ENCODE measurements at places on chromosomes 5 and 9.

GRCh38 chr5:151448038-151448985, 909 bp downstream of the SLC36A1 start:
- no peak for DNase-seq

DNA sequence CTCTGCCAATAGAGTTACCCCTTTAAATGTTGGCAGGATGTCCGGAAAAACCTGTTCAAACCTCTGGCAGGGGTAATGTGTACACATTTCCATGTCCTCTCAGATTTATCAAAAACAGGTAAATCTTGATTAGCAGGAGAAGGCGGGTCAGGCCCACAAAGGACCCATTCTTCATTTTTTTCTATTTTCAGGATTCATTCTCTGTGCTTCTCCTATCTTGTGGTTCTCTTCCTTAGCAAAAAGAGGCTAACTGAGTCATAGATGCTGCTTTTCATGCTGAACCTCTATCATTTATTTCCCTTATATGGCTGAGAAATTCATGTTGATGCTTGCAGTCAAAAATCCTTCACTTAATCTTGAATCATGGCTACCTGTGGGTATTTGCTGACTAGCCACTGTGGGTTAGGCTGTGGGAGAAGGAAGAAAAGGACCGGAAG, 112.7 kb upstream of the IQGAP2 start:
- DNase-seq = no peak

DNA sequence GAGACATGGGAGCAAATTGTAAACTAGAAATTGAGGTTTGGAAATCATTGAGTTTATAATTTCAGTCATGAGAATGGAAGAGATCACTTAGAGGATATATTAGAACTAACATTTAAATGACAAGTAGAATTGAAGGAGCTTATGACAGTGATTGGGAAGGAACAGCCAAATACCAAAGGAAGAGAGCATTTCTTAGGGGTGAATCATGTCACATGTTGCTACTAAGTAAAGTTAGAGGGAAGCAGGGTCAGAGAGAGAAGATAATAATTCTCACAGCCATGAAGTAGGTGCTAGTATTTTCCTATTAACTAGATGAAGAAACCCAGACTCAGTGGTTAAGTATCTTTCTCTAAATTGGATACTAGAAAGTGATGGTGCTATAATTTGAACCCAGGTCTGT, 59.3 kb downstream of the COMMD10 start:
- DNase-seq = no peak

GRCh38 chr9:107489144-107489673, 360 bp downstream of the KLF4 start:
- no peak for DNase-seq

- no peak for DNase-seq
Measured at GRCh38 chr5:78527054-78527859, 121.3 kb downstream of the LHFPL2 start.

DNA sequence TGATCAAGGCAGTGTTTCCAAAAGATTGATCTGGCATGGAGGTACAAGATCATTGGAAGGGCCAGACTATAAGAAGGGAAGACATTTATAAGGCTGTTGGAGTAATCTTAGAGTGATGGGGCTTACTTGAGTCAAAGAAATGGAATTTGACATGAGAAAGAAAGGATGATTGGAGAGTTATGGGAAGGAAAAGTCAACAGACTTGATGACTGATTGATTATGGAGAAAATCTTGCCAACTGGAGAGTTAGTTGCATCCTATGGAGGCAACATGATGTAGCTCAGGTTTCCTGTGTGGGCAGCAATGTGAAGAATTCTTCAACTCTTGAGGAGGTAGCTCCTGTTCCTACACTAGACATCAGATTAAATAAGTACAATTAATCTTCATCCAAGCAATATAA, 10.9 kb upstream of the MAST4 start:
- DNase-seq = no peak
